ENCODE measurements at places on chromosomes 1 and 21. TPM values are rescaled to one million over a fixed set of nuclear protein-coding genes. Genes with fewer than 3 reads are reported as not detected.

DNA sequence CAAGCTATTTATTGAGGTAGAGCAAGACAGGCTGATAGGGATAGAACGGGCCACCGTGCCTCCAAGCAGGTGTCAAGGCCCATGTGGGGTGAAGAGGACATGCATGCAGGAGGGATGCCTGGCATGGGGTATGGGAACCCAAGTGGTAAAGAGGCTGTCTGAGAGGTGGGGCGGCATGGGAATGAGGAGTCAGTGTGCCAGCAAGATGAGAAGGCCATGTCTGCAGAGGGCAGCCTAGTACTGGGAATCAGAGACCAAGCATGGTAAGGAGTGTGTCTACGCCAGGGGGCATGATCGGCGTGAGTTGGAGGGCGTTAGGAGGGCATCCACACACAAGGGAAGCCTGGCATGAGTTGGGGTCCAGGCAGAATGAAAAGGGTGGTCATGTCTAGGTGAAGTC is 303.7 kb upstream of the PLD5 start:
- no peak for DNase-seq

DNA sequence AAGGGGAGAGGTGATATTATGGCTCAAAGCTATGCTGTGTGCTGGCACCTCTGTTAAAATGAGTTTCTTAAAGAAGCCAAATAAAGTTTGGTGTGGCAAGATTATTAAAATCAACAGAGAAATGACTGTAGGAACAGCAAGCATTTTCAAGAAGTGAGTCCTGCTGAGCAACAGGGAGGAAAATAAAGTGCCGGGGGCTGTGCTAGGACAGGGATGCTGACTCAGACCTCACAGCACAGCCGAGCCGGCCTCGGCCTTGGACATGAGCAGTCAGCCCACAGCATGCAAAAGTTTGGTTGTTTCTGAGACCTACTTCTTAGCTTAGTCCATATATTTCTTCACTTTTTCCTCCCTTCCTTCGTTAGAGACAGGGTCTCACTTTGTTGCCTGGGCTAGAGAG is 19.2 kb downstream of the CNIH3 start:
- no peak for DNase-seq

BRINP3 gene
- total RNA-seq = 2.1 TPM

ZNF691 gene
- 11.9 TPM for total RNA-seq

DNA sequence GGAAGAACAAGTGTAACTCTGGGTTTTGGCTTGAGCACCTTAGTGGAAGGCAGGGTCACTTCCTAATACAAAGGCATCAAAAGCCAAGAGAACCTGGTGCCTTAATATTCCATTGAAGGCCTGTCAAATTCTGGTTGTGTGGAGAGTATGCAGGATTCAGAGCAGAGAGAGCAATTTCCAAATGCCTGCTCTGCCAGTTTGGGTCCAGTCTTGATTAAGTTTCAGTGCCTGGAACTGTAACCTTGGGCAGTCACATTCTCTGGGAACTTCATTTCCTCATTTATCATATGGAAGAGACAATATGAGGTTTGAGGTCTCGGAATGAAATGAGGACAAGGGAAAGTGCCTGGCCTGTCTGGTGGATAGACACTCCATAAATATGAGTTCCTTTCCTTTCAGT is 198.0 kb upstream of the C8B start:
- no peak for DNase-seq

GOLT1A gene
- total RNA-seq = 11.9 TPM

- no peak for DNase-seq
Observed at GRCh38 chr1:173176246-173176645, 30.9 kb downstream of the TNFSF4 start.

DNA sequence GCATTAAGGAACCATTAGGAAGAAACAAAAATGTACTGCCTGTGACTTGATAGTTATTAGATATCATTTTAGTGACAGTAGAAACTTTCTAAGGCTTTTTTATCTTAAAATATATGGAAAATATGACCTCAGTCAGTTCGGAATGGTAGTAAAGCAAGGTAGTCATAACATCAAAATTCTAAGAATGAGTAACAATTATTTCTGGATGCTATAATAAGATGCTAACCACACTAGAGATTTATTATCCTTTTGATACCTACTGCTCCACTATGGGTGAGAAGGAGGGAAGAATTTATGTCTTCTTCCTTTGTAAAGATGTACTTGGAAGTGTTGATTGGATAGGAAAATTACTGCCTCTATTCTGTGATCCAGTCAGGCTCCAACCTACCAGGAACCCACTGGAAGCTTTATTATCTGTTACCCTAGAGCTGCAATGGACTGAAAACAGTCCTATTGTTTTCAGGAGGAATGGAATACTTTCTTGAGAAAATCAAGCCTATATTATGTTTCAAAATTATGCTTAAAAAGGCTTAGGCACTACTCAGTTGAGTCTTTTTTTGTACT is 8.8 kb downstream of the FMN2 start:
- no peak for DNase-seq
